Body of pancreas (tissue), 4 donors: ENCODE measurements at places on chromosomes 1 and 21. TPM values are rescaled to one million over a fixed set of nuclear protein-coding genes. Genes with fewer than 3 reads are reported as not detected.

EXO1 gene
- total RNA-seq, result not detected

TFF2 gene
- 1.3 TPM for total RNA-seq

USH2A gene
- total RNA-seq, result 0.33 TPM

CD52 gene
- not detected for total RNA-seq

GPR153 gene
- total RNA-seq, result 4.9 TPM

MT1HL1 gene
- not detected for total RNA-seq

LHX4 gene
- total RNA-seq, result not detected

SYT11 gene
- 5.4 TPM for total RNA-seq

MPZ gene
- 3.6 TPM for total RNA-seq

TMPRSS2 gene
- 60.3 TPM for total RNA-seq

GJA8 gene
- not detected for total RNA-seq

DNA sequence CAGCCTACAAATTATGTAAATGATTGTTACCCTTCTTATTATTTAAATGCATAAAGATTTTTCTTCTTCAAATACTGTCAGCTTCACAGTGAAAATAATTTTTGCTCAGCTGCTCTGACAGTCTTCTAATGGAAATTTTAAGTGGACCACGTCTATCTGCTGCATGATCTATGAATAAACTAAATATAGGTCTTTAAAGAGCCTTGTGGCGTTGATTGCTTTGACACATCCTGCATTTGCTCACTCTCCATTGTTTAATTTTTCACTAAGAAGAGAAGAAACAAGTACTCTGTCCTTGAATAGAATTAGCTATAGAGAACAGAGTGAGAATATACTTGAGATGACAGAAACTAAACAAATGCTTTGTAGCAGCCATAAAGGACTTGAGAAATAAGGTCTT, 826.1 kb downstream of the MRPL39 start:
- DNase-seq, result no peak

GRCh38 chr1:63190171-63190570, 132.2 kb upstream of the FOXD3 start:
- no peak for DNase-seq

DNA sequence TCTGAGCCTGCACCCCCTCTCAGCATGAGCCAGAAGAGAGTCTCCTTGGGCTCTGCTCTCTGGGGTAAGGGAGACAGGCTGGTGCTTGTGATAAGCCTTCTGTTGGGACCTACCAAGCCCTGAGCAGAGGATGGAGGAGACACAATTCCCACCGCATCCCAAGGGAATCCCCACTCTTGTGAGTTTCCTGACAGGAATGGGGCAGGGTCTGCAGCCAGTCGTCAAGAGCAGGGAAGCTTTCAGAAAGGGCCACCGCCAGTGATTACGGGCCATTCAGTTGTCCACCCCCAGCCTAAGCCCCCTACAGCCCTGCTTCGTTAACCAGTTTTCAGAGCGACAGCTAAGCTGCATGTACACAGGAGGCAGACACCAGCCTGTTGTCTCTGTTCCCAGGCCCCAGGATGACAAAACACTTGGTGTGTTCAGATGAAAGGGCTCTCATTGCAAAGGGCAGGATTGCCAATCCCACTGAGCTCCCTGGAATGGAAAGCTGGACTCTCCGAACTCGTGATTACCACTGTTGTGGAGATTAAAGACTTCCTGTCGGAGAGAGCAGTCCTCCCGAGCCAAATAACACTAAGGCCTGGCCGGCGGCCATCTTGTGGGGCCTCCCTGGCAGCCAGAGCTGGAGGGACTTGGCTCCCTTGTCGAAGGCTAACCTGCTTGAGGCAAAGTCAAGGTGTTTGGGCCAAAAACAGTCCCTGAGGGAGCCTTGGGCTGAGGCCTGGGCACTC, 37.4 kb upstream of the SLC30A1 start:
- DNase-seq, result peak; percentile 44

- DNase-seq, result no peak
Measured at GRCh38 chr1:50474859-50475809, 51.9 kb upstream of the DMRTA2 start.

GRCh38 chr1:7229186-7229585, 443.9 kb downstream of the CAMTA1 start:
- no peak for DNase-seq

DNA sequence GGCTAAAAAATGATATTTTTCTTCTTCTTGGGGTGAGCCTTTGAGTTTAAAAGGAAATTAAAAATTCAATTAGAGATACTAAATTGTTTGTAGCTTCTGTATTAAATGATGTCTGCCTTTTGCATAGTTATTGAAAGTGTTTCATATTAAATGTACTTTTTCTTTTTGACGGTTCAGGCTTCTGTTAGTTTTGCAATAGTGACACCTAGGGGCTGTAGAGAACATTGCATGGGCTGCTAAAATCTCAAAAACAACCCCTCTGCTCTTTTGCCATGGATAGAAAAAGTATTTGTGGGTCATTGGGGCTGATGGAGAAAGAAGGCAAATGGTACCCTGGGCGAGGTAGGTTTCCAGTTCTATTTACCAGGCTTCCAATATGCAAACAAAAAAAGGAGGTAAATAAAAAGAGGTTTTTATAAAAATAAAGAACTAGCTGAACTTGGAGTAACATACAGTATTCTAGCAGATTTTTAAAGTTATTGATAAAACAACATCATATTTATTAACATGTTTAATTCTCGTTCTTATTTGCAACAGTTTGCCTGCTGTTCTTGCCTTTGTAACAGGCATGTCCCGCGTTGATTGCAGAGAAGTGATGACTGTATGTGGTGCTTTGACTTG, 115.4 kb upstream of the HOOK1 start:
- peak; percentile 34 for DNase-seq

DNA sequence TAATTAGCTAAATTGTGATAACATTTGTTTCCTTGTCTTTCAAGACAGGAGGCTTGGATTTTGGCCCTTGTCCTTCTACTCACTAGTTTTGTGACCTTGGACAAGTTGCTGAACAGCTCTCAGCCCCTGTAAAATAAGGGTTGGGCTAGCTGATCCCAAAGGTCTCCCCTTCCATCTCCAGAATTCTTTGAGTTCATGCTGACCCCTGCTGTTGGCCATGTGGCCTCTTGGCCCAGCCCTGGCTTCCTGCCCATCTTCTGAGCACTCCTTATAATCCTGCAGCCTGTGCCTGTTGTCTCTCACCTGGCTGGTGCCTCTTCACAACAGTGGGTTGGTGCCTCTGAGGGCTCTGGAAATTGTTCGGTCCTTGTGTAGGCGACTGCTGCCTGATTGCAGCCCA, 10.1 kb downstream of the PTGFRN start:
- DNase-seq, result peak; percentile 62

DNA sequence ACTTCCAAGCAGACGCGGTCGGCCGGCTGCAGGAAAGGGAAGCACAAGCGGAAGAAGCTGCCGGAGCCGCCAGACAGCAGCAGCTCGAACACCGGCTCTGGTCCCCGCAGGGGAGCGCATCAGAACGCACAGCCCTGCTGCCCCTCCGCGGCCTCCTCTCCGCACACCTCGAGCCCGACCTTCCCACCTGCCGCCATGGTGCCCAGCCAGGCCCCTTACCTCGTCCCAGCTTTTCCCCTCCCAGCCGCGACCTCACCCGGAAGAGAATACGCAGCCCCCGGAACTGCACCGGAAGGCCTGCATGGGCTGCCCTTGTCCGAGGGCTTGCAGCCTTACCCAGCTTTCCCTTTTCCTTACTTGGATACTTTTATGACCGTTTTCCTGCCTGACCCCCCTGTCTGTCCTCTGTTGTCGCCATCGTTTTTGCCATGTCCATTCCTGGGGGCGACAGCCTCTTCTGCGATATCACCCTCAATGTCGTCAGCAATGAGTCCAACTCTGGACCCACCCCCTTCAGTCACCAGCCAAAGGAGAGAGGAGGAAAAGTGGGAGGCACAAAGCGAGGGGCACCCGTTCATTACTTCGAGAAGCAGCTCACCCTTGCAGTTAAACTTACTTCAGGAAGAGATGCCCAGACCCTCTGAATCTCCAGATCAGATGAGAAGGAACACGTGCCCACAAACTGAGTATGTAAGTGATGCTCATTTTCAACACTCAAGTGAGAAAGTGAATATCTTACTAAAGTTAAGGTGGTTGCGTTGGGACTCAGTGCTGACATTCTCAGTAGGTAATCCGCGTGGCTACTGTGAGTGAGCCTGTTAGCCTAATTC, 25.5 kb downstream of the UTS2 start:
- no peak for DNase-seq

DNA sequence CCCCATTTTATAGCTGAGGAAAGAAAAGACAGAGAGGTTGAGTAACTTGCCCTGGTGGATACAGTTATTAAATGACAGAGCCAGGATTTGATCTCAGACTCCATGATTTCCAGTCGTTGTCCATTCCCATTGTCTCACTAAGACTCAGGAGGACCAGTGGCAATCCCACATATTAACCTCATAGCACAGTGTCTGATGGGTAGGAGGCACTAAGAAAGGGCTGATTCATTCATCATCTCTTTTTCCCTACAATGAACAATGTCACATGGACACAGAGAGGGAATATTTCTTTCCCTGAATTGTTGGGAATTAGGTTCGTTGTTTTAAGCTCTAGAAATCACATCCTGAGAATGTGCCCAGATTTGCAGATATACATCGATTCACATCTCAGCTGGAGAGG, 99.9 kb downstream of the PBX1 start:
- no peak for DNase-seq

DNA sequence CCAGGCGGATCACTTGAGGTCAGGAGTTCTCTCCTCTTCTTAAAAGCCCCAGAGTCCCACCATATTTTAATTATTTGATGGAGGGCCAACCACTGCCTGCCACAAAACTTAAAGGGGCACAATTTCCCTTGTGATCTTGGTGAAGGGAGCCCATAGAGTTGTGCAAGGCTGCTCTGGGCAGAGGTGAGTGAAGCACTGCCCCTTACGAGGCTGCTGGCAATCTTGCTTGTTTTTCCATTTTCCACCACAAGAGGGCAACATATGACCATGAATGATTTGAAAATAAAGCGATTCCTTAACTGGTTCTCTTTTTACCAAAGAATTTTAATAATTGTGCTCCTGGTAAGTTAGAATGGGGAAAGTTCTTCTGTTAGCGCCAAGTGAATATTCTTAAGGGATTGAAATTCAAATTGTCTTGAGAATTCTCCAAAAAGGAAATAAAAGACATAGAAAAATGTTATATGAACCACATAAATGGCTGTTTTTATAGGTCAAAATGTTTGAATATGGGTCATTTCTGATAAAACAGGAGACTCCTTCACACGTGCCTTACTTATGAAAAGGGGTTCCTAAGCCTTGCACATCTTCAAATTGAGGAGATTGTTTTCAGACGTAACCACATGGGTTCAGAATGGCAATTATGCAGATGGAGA, 22.7 kb downstream of the PGM1 start:
- DNase-seq, result peak; percentile 79

DNA sequence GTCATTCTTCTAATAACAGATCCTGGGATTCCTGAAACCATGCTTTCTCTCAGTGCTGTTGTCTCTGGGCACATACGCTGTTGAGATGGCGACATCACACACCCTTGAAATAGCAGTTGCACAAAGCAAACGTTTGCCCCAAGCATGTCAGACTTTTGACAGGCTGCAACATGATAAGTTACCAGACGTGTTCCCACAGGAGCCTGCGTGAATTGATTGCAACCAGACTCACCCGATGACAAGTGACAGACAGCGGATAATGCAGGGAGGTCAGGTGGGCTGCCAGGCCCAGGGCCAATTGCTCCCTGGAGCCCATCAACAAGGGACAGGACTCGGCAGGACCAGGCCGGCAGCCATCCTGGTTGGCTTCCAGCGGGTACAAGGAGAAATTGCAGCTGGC, 310.9 kb downstream of the SIPA1L2 start:
- no peak for DNase-seq

DNA sequence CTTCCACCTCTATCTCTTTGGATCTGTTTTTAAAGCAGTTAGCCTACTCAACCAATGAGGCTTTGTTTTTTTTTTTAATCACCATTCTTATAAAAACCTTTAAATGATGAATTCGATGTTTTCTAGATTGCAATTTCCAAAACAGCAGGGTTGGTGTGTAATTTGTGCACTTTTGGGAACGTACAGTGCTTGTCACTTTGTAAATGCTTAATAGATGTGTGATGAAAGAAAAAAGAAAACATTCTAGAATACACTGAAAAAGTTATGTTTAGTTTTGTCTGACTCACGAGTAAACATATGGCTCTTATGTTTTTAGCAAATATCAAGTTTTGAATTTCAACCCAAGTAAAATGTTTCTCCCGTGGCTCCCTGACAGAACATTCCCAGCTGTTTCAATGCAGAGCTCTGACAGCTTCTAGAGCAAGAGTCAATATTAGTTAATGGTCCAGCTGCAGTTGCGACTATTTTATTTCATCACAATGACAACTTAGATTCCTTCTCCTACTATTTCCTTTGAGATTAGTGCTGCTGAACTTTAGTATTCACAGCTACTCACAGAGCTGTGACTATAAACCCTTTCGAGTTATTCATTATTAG, 362.5 kb upstream of the ADAMTS5 start:
- no peak for DNase-seq

- no peak for DNase-seq
Measured at GRCh38 chr1:224624432-224624831, 8.3 kb downstream of the CNIH3 start.

DNA sequence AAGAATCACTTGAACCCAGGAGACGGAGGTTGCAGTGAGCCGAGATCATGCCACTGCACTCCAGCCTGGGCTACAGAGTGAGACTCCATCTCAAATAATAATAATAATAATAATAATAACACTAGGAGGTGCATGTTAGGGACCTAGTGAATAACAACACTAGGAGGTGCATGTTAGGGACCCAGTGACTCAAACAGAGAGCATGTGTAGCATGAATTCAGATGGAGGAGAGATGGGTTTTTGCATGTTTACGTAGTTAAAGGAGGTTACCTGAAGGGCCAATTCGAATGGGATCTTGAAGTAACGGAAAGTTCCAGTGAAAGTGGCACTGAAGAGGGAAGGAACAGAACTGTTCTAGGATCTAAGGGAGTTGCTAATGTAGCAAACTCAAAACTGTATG, 7.1 kb upstream of the KCNK1 start:
- DNase-seq, result no peak

- peak; percentile 5 for DNase-seq
Measured at GRCh38 chr1:43437031-43437973, 16.4 kb downstream of the HYI start.

- DNase-seq, result no peak
Measured at GRCh38 chr1:58670181-58670580, 29.7 kb downstream of the MYSM1 start.
